Mesenchymal stem cell (in vitro differentiated cells and primary cell): ENCODE measurements at places on chromosomes 1 and 21.

- no peaks in the 10 kb centered on the region for H3K4me1 ChIP-seq
- H3K36me3 ChIP-seq: peaks cover 4% of the 10 kb centered on the region
- H3K4me3 ChIP-seq: peak overlapping the region; percentile 99
- H3K27ac ChIP-seq: peak overlapping the region; percentile 52
Measured at GRCh38 chr1:52056937-52057231, 789 bp downstream of the BTF3L4 start.

GRCh38 chr1:116853680-116854402, 55.9 kb upstream of the PTGFRN start:
- H3K36me3 ChIP-seq: no peaks in the 10 kb centered on the region
- peak; percentile 91 for DNase-seq
- peaks cover 5% of the 10 kb centered on the region for H3K27me3 ChIP-seq
- H3K4me1 ChIP-seq: peaks cover 18% of the 10 kb centered on the region
- peak overlapping the region; percentile 93 for H3K27ac ChIP-seq

DNA sequence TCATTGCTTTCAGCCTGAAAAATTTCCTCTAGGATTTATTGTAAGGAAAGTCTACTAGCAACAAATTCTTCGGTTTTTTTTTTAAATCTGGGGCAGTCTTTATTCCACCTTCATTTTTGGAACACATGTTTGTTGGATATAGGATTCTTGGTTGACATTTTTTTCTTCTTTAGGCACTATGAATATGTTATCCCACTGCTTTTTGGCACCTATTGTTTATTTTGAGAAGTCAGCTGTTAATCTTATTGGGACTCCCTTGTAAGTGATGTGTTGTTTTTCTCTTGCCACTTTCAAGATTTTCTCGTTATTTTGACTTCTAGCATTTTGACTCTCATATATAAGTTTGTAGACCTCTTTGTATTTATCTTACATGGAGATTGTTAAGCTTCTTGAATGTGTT, 99.3 kb downstream of the NPHS2 start:
- H3K27ac ChIP-seq: no peak overlapping the region
- no peaks in the 10 kb centered on the region for H3K36me3 ChIP-seq
- no peaks in the 10 kb centered on the region for H3K4me1 ChIP-seq
- H3K4me3 ChIP-seq: no peak overlapping the region

DNA sequence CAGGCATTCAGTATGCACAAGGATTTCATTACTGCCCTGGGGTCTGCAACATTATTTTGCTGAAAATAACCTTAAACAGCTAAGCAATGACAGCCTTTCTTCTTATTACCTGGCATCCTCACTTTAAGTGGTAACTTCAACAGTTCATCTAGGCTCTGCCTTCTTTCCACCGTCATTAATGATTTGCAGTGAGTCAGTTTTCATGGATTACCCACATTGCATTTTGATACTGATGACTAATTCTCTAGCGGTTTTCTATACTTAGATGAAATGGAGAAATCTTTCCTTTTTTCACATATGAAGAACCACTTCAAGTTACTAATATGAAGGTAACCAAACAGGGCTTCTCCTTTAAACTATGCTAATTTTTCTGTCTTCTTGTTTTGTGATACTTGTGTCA, 226.9 kb upstream of the TMPRSS15 start:
- H3K4me3 ChIP-seq: no peak overlapping the region
- H3K36me3 ChIP-seq: no peaks in the 10 kb centered on the region
- H3K27ac ChIP-seq: no peak overlapping the region
- no peaks in the 10 kb centered on the region for H3K27me3 ChIP-seq

GRCh38 chr1:33503506-33503905, 31.1 kb downstream of the ZSCAN20 start:
- no peak for DNase-seq
- no peaks in the 10 kb centered on the region for H3K4me1 ChIP-seq
- H3K36me3 ChIP-seq: peaks cover 3% of the 10 kb centered on the region
- no peak overlapping the region for H3K27ac ChIP-seq
- H3K27me3 ChIP-seq: no peaks in the 10 kb centered on the region

GRCh38 chr1:208850442-208850841, 606.3 kb upstream of the PLXNA2 start:
- no peak for DNase-seq
- no peak overlapping the region for H3K27ac ChIP-seq
- no peaks in the 10 kb centered on the region for H3K36me3 ChIP-seq

- no peaks in the 10 kb centered on the region for H3K36me3 ChIP-seq
- H3K4me3 ChIP-seq: no peak overlapping the region
- peaks cover 16% of the 10 kb centered on the region for H3K4me1 ChIP-seq
- H3K27me3 ChIP-seq: no peaks in the 10 kb centered on the region
- H3K27ac ChIP-seq: no peak overlapping the region
- DNase-seq: peak; percentile 64
Measured at GRCh38 chr1:208183977-208184911, 59.9 kb downstream of the PLXNA2 start.

DNA sequence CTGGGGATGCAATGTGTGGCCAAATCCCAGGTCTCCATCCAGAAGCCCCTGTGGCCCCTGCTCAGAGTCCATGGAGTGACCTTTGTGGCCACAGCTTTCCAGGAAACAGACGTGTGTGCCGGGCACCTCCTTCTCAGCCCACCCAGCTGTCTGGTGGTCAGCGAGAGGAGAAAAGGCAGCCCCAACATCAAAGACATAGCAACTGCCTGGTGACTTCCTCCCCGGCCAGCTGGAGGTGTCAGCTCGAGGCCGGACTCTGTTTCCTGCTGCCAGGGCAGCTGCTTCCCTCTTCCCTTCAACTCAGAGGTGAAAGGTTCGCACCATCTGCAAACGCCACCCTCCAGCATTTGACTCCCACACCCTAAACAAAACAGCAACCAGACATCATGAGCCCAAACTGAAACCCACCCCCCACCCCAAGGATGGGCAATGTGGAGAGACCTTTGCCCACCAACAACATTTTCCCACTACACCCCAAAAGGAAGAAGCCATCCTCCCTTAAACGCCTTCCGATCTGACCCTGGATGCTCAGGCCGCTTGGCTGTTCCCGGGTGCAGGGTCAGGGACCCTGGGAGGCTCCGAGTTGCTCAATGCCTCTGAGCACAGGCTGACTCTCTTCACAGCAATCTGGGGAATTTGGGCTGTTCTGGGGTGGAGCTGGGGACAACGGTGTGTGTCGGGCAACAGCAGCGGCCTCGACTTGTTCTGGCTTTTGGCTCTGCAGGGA, 162.3 kb downstream of the PSMG1 start:
- no peaks in the 10 kb centered on the region for H3K36me3 ChIP-seq
- H3K4me1 ChIP-seq: peaks cover 18% of the 10 kb centered on the region
- DNase-seq: peak; percentile 76
- H3K27ac ChIP-seq: no peak overlapping the region
- H3K4me3 ChIP-seq: no peak overlapping the region

- no peak overlapping the region for H3K27ac ChIP-seq
- H3K4me1 ChIP-seq: peaks cover 32% of the 10 kb centered on the region
- DNase-seq: peak; percentile 3
Measured at GRCh38 chr21:43196826-43197225, 28.0 kb downstream of the CRYAA start.

DNA sequence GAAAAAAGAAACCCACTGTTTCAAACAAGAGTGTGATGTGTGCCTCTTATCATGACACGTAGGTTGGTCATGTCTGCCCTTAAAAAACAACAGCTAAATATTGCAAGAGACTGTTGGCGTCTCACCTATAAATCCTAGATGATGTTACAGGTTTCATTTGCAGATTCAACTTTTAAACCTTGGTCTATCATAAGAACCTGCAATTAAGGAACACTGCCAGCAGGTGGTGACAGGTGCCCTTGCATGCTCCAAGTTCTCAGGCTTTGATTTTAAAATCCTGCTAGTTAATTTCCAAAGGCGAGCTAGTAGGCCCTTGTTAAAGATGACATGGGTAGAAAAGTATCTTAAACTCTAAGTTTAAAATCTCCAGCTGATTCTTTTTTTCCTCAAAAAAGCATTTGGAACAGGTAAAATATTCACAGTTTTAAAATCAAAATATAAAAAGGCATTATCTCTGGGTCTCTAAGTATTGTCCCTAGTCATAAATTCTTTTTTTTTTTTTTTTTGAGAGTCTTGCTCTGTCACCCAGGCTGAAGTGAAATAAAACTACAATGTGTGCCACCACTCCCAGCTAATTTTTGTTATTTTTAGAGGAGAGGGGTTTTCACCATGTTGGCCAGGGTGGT, 39.1 kb downstream of the CLSTN1 start:
- no peak overlapping the region for H3K4me3 ChIP-seq
- no peak overlapping the region for H3K27ac ChIP-seq

DNA sequence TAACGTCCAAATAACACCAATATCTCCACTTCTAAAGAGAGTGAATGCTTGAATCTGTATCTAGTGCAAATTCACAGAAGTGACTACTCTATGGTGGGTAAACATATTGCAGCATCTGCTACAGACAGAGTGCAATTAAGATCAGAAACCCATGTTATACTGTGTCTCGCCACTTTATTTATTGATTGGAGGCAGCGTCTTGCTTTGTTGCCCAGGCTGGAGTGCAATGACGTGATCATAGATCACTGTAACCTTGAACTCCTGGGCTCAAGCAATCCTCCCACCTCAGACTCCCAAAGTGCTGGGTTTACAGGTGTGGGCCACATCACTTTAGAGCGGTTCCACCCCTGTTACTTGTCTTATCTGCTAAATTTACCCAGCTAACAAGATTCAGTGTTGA, 57.0 kb downstream of the HLCS start:
- no peaks in the 10 kb centered on the region for H3K27me3 ChIP-seq
- no peak overlapping the region for H3K4me3 ChIP-seq
- peaks cover 13% of the 10 kb centered on the region for H3K4me1 ChIP-seq

- no peak overlapping the region for H3K27ac ChIP-seq
- no peaks in the 10 kb centered on the region for H3K36me3 ChIP-seq
- H3K27me3 ChIP-seq: peaks cover 33% of the 10 kb centered on the region
- H3K4me1 ChIP-seq: peaks cover 2% of the 10 kb centered on the region
- no peak overlapping the region for H3K4me3 ChIP-seq
Measured at GRCh38 chr1:25513666-25514065, 29.7 kb upstream of the LDLRAP1 start.

GRCh38 chr1:232912845-232913580, 37.4 kb upstream of the NTPCR start:
- H3K4me3 ChIP-seq: no peak overlapping the region
- no peak for DNase-seq
- no peak overlapping the region for H3K27ac ChIP-seq

DNA sequence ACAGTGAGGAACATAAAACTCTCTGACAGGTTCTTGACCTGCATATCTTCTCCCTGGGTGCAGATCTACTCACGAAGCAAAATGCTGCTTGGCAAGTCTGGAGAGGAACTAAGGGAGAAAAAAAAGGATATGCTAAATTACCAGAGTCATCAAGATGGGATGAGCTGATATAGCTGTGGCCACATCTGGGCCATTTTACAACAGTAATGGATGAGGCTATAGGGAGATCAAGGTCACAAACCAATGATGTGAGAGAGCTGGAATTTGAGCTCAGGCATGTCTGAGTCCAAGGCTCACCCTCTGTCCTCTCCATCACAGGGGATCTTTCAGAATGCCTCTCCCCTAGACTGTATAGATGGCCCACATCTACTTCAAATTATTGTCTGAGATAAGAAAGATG, 26.2 kb downstream of the ZMYND12 start:
- H3K27ac ChIP-seq: no peak overlapping the region
- no peak overlapping the region for H3K4me3 ChIP-seq
- H3K27me3 ChIP-seq: no peaks in the 10 kb centered on the region
- DNase-seq: no peak

- peak; percentile 25 for DNase-seq
- H3K27me3 ChIP-seq: no peaks in the 10 kb centered on the region
- peak overlapping the region; percentile 78 for H3K4me3 ChIP-seq
- peaks cover 37% of the 10 kb centered on the region for H3K36me3 ChIP-seq
- peak overlapping the region; percentile 43 for H3K27ac ChIP-seq
Measured at GRCh38 chr1:32221581-32221979, 573 bp downstream of the TMEM234 start.

GRCh38 chr1:51728611-51729155, 111.8 kb downstream of the OSBPL9 start:
- H3K27ac ChIP-seq: peak overlapping the region; percentile 1
- H3K4me3 ChIP-seq: no peak overlapping the region
- DNase-seq: no peak
- no peaks in the 10 kb centered on the region for H3K27me3 ChIP-seq
- peaks cover 9% of the 10 kb centered on the region for H3K4me1 ChIP-seq

DNA sequence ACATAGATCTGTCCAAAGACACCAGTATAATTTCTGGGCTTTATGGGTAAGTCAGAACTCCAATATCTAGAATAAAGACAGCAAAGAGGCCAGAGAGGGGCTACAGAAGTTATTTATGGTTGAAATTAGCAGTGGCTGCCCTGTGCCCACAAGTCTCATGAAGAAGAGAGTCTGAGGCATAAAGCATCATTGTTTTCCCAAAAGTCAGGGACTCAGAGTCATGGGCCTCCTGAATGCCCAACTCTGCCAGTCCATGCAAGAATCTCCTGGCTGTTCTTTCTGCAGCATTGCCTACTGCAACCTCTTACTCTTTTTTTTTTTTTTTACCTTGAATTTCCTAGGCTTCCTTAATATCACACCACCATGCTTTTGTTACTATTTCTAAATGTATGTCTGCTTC, 49.6 kb downstream of the PLPP3 start:
- H3K4me3 ChIP-seq: no peak overlapping the region
- no peak overlapping the region for H3K27ac ChIP-seq
- DNase-seq: no peak
- H3K4me1 ChIP-seq: peaks cover 2% of the 10 kb centered on the region
- H3K36me3 ChIP-seq: peaks cover 100% of the 10 kb centered on the region

DNA sequence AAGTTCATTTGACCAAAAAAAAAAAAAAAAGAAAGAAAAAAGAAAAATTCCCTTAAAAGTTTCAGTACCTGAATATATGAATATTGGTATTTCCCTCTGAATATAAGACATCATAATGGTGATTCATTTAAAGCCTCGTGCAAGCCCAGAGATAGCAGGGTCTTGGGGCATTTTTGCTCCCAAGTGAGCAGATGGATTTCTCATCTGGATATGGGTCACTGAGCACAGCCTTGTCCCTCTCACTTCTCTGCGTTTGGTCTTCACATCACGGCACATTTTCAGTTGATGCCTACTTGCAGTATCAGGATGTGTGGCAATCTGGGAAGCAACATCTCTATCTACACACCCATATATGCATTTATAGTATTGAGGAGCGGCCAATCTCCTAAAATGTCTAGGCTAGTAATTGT, 12.7 kb downstream of the CD58 start:
- no peaks in the 10 kb centered on the region for H3K27me3 ChIP-seq
- peaks cover 2% of the 10 kb centered on the region for H3K36me3 ChIP-seq
- H3K4me3 ChIP-seq: no peak overlapping the region
- H3K27ac ChIP-seq: no peak overlapping the region

GRCh38 chr1:26403656-26404055, 7.0 kb upstream of the LIN28A start:
- peaks cover 40% of the 10 kb centered on the region for H3K27me3 ChIP-seq
- H3K4me1 ChIP-seq: no peaks in the 10 kb centered on the region
- DNase-seq: no peak
- H3K4me3 ChIP-seq: no peak overlapping the region

DNA sequence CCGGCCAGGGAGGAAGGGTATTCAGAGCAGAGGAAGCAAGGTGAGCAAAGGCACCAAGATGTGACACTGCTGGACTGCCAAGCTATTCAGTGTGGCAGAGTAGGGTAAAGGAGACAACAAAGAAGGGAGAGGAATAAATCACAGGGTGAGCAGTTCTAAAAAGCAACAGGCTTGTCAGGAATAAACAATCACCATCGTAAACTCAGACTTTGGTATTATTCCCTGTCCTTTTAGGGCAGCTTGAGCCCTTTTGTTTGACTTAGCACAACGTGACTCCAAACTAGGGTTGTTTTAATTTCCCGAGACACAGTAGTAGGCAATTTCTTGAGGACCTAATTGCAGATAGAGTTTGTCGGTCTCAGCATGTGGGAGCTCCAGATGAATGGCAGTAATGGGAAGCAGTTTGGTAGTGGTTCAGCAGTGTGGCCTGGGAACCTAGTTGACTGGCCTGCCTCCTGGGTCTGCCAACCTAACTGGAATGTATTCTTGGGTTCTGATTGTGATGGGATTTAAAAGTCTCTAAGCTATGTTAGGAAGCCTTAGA, 4.3 kb downstream of the CR1L start:
- peaks cover 32% of the 10 kb centered on the region for H3K27me3 ChIP-seq
- no peak for DNase-seq
- no peaks in the 10 kb centered on the region for H3K36me3 ChIP-seq
- H3K4me1 ChIP-seq: peaks cover 2% of the 10 kb centered on the region
